ENCODE measurements at places on chromosomes 5 and 9.

DNA sequence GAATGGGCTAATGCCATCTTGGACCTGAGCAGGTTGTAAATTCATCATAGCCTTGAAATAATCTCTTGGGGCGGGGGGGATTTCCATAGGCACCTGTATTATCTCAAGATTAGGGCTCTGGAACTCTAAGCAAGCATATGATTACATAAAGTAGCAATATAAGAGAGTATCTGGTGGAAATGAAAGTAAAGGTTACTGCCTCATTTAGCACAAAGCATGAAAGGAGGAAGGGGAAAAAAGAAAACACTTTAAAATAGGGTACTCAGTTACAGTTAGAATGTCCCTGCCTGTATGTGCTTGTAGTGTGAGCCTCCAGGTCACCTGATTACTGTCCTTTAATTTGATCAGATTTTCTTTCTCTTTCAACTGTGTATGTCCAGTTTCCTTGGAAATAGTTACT lies 1079.7 kb upstream of the CDH18 start:
- DNase-seq, result no peak

GRCh38 chr9:80378669-80379293 lies 807.0 kb downstream of the TLE4 start:
- no peak for DNase-seq

- peak; percentile 1 for DNase-seq
These were observed 730 bp downstream of the WWC1 start for GRCh38 chr5:168291964-168292785.

DNA sequence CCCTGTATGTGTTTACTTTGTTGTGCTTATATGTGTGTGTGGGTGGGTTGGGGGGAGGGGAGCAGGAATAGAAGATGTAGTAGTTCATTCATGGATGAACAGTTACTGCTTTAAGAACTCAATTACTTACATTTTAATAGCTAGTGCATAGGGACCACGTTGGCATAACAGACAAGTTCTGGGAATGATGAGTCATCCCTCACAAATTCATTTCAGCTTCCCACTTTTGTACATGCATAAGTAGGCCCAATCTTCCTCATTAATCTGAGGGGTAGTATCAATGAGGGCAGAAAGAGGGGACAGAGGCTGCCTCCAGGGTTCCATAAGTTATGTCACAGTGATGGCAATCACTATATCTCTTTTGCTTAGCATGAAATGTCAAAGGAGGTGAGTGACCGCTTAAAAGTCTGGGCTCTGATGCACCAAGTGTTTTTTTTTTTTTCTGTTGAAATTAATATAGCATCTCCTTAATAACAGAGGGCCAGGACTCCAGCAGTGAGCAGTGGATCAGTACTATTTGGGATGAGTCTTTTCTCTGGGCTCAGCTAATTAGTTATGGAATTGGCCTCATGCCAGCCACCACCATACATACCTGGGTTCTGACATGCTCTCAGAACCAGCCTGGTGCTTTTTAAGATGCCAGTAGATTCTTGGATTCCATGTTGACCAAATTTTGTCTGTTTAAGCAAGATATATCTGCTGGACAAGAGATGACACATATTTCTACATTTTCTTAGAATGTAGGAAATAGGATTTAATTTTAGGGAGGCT lies 37.1 kb downstream of the PRDM6 start:
- no peak for DNase-seq

DNA sequence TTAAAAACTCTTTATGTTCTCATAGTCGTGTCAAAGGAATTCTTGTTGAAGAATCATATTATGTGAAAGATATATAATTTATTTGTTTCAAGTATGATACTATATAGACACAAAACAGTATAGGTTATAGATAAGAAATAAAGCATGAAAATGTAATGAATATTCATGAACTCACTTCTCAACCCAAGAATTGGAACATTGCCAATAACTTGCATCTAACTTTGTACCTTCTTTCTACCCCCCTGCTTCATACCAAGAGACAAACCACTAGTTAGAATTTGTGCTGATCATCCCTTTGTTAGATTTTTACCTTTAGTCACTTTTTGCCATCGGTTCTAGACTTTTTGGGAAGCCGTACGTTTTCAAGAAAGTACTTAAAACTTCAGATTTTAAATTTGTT lies 32.6 kb downstream of the HSD17B4 start:
- DNase-seq, result no peak

Measured in T-helper 9 cell (primary cell).